CD4-positive, alpha-beta T cell treated with Interleukin-15 for 4 hours (primary cell): ENCODE measurements at places on chromosomes 5 and 9.

- no peak for DNase-seq
Observed at GRCh38 chr5:173326501-173326960, 1.7 kb downstream of the STC2 start.

DNA sequence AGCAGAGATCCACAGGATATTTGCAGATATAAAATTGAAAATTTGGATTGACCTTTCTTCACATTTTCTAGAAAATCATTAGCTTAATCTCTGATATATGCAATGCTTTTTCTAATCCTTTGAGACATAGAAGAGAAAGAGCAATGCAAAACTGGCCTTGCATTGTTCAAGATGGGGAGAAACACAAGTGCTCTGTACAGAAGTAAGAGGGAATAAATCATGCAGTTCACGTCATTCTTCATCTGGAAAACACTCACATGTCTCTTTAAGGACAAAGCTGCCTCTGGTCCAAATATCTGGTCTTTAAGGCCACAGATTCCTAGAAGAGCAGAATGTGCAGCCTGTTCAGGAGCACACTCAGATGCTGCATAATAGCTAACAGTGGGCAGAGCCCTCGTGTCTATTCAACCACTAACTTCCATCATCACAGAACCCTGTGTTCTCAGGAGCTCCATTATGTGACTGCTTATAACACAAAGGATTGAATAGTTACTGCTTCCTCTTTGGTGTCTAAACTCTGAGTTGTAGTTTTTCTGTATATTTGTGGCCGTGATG is 277.5 kb downstream of the PLK2 start:
- no peak for DNase-seq

DNA sequence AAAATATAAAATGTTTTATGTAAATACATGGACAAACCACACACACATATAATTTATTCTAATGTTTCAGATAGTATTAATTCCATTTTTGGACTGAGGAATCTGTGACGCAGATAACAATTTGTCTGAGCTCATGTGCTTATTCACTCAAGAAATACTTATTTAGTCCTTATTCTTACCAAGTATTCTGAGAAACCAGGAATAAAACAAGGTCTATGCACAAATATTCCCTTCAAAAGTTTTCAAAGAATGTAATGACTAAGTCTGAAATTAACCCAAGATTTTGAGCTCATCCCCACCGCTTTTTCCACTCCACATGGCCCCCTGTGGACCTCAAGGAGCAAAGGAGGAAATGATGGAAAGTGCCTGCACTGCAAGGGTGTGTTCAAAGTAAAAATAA is 1022.3 kb downstream of the EFNA5 start:
- DNase-seq = no peak

- DNase-seq = no peak
Observed at GRCh38 chr9:27473111-27473529, 51.0 kb upstream of the IFNK start.

- DNase-seq = no peak
Observed at GRCh38 chr9:5909976-5910375, 19.3 kb downstream of the MLANA start.

- DNase-seq = no peak
Observed at GRCh38 chr5:6195711-6196358, 182.5 kb downstream of the MED10 start.

- peak; percentile 27 for DNase-seq
Observed at GRCh38 chr5:4868140-4868735, 271.9 kb upstream of the ADAMTS16 start.

- DNase-seq = no peak
Observed at GRCh38 chr5:158376679-158377078, 517.7 kb upstream of the CLINT1 start.

DNA sequence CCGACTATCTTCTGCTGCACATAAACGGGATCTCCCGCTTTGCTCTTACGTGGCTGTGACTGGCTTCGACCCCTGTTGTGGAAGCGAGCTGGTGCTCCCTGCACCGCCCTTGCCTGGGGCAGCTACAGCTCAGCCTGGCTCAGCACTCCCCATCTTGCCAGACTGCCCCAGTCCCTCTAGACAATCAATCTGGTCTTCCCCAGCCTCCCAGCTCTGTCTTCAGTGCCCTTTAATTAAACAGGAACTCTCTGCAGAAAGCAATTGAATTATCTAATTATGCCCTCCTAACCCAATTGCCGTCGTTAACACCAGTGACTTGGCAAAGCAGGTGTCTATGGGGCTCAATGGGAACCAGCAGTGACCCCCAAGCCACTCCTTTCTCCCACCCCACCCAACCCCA is 18.9 kb upstream of the NTNG2 start:
- no peak for DNase-seq

DNA sequence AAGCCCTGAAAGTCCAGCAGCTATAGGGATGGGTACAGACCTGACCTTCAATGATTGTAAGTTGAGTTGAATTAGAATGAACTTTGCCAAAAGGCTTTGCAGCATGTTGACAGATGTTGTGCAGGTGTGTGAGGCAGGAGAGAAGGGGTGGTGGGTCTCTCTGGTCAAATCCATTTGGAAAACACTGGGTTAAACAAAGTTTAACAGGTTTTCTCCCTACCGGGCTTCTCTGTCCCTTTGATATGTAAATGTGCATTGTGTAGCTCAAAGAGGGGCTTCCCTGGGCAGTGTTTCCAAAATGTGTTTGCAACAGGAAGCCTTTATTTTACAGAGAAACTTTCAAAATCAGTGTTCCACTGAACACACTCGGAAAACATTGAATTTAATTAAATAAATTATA is 72.1 kb upstream of the BRINP1 start:
- DNase-seq = no peak

- no peak for DNase-seq
Observed at GRCh38 chr9:116480700-116481099, 206.4 kb upstream of the TRIM32 start.

GRCh38 chr5:116621599-116621998 is 47.0 kb upstream of the SEMA6A start:
- no peak for DNase-seq

DNA sequence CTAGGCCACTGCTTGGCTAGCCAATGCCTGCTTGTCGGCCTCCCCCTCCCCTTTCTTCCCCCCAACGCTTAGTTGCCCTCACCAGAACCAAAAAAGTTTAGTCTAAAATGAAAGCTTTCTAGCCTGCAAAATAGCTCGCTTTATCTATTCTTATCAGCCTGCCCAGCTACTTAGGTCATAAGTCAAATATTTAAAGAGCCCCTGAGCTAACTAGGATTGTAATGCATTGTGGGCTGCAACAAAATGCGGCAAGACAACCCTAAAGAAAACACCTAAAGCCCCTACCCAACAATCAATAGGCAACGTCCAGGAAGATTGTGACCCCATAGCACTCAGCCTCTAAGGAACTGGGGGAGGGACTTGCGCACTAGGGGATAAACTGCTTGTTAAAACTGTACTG is 38.6 kb upstream of the PCSK5 start:
- no peak for DNase-seq

GRCh38 chr5:88675168-88675707 is 207.7 kb downstream of the MEF2C start:
- no peak for DNase-seq

DNA sequence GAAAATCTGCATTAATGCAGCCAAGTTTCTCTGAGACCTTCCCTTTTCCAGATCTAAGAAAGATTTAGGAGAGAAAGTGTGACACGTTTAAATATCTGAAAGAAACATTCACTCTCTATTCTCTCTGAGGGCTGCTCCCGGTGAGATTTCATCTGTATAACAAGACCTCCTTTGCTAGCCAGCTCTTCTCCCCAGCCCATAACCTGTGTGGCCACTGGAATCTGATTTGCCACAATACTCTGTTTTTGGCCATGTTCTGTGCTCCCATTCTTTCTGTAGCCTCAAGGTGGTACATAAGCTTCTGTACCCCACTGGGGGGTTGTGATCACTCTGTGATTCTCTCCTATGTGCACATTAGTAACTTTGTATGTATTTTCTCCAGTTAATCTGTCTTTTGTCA is 291.0 kb upstream of the SEMA6A start:
- DNase-seq = no peak

DNA sequence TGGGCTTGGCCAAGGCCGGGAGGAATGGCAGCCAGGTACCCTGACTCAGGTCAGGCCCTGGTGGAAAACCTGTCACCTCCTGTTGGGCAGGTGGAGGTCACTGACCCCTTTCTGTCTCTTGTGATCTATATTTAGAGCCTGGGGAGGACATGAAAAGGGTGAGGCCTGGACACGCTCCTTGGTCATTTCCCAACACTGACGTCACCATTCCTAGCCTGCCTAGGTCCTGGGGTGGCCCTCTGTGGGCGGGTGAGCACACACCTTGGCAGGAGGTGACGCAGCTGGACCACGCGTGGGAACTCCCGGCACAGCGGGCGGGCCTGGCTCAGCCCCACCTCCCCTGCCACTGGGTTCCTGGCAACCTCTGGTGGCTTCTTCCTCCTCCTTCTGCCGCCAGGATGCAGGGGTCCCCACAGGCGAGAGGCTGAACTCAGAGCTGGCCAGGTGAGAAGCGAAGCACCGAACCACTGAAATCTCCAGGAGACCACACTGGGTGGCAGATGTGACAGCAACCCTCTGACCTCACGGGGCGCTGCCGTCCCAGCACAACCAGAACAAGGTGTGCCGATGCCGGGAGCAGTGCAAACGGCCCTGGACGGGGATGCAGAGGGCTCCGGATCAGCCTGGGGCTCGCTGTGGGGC is 6.4 kb upstream of the RALGDS start:
- DNase-seq = peak; percentile 63

GRCh38 chr5:108321341-108321740 is 60.6 kb downstream of the FBXL17 start:
- no peak for DNase-seq

DNA sequence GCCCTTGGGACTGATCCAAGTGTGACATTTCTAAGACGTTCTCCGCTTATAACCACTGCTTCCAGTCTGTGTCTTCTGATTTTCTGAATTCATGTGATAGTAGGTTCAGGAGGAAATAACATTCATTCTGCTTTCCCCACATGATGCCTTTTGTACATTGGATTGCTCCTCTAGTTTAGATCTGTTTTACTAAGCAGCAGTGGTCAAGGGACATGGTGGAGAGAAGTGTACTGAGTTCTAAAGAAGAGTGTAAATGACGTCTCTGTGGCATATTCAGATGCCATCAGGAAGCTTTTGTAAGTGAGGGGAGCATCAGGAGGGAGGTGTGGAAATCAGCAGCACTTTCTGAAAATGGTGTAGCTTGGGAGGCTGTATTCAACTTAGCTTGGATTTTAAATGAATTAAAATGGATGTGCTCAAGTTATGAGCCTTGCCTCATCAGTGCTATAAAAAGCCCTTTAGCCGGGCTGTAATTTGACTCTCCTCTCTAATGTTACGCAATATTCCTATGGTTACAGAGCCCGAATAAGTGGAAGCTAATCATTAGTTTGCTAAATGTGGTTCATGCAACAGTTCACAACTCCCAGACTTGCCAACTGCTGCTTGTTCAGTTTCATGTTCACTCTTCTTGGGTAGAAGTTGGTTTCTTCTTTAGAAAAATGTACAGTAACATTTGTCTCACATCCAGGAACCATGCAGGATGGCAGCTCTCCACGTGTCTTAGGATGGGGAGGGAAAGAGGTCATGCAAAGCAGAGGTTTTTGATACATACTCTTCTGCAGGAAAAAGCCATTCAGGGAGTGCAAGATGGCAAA is 281.3 kb downstream of the ARHGAP26 start:
- DNase-seq = no peak

DNA sequence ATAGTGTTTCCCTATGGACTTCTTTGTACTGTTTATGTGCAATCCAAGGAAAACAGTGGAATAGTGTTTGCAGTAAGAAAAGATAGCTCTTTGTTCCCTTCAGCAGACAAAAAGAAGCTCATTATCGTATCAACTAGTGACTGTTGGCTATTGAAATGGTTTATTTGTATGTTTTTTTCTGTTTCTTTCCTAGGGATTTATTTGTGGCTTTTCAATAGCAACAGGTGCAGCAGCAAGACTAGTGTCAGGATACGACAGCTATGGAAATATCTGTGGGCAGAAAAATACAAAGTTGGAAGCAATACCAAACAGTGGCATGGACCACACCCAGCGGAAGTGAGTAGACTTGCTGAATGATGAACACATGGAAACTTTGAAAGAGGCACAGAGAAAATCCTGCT is 65.1 kb downstream of the SLC44A1 start:
- no peak for DNase-seq

DNA sequence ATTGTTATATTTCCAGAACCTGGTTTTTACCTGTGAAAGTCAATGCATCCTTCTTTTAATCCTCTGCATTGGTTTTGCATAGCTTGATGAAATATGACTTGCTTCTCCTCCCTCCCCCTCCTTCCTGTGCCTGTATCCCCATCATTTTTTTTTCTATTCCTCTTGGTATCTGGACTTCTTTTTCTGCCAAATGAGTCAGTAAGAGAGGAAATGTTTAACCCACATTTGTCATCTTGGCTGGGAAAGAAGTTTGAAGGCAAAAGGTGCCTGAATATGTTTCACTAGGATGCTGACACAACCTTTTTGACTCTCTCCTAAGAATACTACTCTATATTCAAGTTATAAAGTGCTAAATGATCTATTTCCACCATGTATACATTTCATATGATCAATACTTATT is 35.5 kb upstream of the CDKN2B start:
- DNase-seq = no peak

- no peak for DNase-seq
Observed at GRCh38 chr9:98765256-98765655, 31.1 kb downstream of the ANKS6 start.

DNA sequence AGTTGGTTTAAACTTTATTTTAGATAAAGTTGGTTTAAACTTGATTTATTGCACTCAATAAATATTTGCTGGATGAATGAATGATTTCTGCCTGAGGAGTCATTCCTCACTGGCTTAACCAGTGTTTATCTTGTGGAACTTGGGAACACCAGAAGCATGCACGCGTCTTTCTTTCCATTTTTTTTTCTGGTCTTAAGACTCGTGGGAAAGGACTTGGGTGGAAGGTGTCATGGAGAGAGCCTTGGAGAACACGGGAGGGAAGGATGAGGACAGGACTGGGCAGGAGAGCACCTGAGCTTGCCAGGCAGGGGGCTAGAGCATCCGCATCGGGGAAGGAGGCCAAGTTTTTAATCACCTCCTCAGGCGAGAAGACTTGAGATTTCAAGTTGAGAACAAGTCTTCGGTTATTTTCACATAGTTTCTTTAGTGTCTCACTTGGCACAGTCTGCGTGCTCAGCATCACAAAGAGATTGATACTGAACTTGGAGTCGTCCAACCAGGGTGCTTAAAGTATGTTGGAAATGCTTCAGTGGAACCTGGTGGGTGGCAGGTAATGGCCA is 144.2 kb downstream of the PDZD2 start:
- no peak for DNase-seq

DNA sequence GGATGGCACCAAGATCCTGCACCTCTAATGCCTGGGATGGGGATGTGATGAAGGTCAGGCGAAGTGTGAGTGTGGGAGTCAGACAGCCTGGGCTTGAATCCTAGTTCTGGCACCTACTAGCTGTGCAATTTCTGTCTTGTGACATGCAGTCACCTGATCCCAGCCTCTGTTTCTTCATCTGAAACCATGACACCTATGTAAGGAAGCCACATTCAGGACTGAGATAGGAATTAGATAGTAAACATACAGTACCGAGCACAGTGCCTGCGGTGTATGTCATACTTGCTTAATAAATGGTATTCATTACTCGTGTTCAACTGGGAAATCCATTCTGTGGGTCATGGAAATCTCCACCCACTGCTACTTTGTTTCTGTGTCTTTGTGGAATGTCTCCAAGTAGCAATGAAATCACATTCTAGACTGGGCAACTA is 140.6 kb upstream of the STC2 start:
- no peak for DNase-seq

- no peak for DNase-seq
Observed at GRCh38 chr5:142832263-142832662, 62.1 kb downstream of the ARHGAP26 start.

GRCh38 chr9:34547960-34548611 is 25.3 kb upstream of the ENHO start:
- peak; percentile 12 for DNase-seq
